Cardiac septum (tissue), 1 donor: ENCODE measurements at places on chromosomes 16 and 17. TPM values are rescaled to one million over a fixed set of nuclear protein-coding genes. Genes with fewer than 3 reads are reported as not detected.

Gene PRKCB
- 2.3 TPM for total RNA-seq

Gene RUSF1
- total RNA-seq = 32.6 TPM

Gene SOX15
- total RNA-seq = 1.1 TPM

Gene AIPL1
- total RNA-seq = not detected

Gene KCTD5
- 13.9 TPM for total RNA-seq

Gene COPZ2
- total RNA-seq = 78.6 TPM

Gene ENPP7
- total RNA-seq = not detected

Gene ABCA8
- 25.4 TPM for total RNA-seq

Gene SULT1A2
- 0.73 TPM for total RNA-seq

Gene CTRB1
- not detected for total RNA-seq

Gene PRDM7
- not detected for total RNA-seq

Gene KRTAP2-3
- total RNA-seq = not detected

Gene OTOA
- total RNA-seq = 0.11 TPM

Gene GLIS2
- total RNA-seq = 31.4 TPM

Gene HSD11B2
- total RNA-seq = 0.27 TPM

Gene PITPNM3
- total RNA-seq = 0.57 TPM

Gene TSPAN10
- total RNA-seq = 0.30 TPM

Gene CSH1
- not detected for total RNA-seq

Gene SYCE1L
- 0.83 TPM for total RNA-seq

Gene TBC1D3B
- total RNA-seq = 3.3 TPM

Gene C1QTNF1
- total RNA-seq = 92.9 TPM

Gene PAGR1
- 15.6 TPM for total RNA-seq

Gene KRTAP17-1
- not detected for total RNA-seq

Gene ATP1B2
- 2.7 TPM for total RNA-seq

Gene SLC52A1
- not detected for total RNA-seq

Gene SALL1
- 0.22 TPM for total RNA-seq

Gene SLC6A2
- not detected for total RNA-seq

Gene CDR2
- 8.5 TPM for total RNA-seq

Gene MT1M
- 1.1 TPM for total RNA-seq

Gene CORO7
- 11.9 TPM for total RNA-seq

Gene TADA2A
- total RNA-seq = 18.5 TPM

Gene SGCA
- 159 TPM for total RNA-seq

Gene TPPP3
- total RNA-seq = 9.6 TPM

Gene ELMO3
- total RNA-seq = 0.92 TPM

Gene C16orf89
- 8.9 TPM for total RNA-seq

Gene TBC1D26
- total RNA-seq = not detected

Gene NPIPA8
- 0.46 TPM for total RNA-seq

Gene TEKT1
- not detected for total RNA-seq

Gene AATK
- total RNA-seq = 9.3 TPM

Gene AANAT
- total RNA-seq = not detected

Gene AURKB
- 0.83 TPM for total RNA-seq

Gene KRT36
- not detected for total RNA-seq

Gene TPSD1
- total RNA-seq = not detected

Gene KRT9
- not detected for total RNA-seq

Gene P3H4
- 5.1 TPM for total RNA-seq
